CD8-positive, alpha-beta memory T cell (primary cell): ENCODE measurements at places on chromosomes 16 and 17.

DNA sequence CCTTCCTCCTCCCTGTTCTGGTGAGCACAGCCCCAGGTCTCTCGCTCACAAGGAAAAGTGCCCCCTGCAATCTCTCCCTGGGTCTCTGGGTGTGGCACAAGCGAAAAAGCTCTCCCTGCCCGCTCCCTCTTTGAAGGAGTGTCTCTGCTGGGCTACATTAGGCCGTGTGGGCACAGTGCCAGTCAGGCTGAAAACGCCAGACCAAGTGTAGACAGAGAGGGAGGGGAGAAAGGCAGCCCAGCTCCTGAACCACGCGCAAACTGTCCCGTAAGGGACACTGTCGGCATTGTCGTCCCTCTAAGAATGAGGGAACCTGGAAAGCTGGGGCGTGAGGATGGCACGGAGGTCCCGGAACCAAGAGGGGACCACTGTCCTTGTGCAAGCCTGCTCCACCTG, 3.9 kb downstream of the SMIM5 start:
- no peak for DNase-seq

- no peak for DNase-seq
Observed at GRCh38 chr17:65774787-65775186, 213.3 kb upstream of the AXIN2 start.

DNA sequence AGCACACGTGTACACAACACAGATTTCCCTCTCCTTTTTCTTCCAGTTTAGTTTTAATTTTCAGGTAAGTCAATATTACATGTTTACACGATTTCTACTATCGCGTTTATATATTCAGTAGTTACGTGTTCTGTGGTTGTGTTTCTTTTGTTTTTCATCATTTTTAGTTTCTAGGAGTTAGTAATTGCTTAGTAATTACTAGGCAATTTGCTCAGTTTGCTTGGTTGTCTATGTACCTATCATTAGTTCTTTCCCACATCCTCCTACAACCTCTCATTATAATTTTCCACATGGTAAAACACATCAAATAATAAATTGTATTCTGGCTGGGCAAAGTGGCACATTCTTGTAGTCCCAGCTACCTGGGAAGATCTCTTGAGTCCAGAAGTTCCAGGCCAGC, 24.6 kb upstream of the GUCY2D start:
- DNase-seq, result no peak

DNA sequence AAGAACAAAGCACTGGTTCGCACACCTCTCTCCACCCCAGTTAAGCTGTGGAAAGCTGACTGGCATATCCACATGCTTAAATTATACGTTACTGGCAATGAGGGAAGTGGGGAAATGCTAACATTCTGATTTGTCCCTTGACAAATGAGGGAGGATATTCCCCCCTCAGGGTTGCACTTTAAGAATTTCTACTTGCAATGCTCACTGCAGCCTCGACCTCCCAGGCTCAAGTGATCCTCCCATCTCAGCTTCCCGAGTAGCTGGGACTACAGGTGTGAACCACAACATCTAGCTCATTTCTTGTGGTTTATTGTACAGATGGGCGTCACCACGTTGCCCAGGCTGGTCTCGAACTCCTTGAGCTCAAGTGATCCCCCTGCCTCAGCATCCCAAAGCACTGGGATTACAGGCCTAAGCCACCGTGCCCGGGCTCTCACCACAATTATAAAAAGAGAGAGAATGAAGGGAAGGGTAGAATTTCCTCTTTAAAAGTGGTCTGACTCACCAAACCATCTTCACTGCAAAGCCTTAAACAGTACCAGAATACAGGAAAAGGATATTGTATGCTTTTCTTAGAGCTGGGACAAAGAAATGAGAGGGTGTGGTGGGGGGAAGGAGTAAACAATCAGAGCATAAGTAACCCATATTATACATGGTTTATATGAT, 38.9 kb downstream of the KANSL1 start:
- DNase-seq, result no peak

- DNase-seq, result no peak
Observed at GRCh38 chr17:41020336-41020735, 6.7 kb downstream of the KRTAP1-5 start.

DNA sequence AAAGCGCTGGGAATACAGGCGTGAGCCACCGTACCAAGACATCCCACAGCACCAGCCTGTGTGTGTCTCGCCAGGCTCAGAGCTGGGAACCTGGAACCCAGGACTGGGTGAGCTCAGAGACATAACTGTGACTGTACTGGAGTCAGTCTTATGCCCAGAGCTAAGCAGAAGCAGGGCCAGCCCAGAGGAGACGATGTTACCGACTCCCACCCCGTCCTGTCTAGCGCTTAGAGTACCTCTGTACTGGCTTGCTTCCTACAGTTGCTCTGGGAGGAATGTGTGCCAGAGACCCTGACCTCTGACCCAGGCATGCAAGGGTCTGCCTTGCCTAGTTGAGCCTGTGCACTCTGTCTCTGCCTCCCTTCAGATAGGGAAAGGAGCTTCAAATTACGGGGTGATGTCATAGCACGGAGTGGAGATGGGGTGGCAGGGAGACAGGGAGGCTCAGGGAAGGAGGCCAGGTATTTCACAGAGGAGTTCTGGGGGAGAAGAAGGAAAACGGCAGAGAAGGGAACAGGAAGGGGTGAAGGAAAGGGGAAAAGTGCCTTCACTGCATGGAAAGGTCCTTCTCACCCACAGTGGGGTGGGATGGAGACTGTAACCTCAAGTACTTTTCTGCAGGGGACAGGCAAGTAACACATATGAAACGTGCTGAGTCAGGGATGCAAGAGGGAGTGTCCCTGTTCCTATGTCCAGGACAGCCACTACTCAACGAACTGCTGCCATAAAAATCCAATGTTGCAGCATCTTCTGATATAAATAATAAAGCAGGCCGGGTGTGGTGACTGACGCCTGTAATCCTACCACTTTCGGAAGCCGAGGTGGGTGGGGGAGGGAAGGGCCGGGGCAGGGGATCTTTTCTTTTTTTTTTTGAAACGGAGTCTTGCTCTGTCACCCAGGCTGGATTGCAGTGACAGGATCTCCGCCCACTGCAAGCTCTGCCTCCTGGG, 5.8 kb upstream of the ARMC5 start:
- DNase-seq, result no peak

- DNase-seq, result no peak
Observed at GRCh38 chr17:56681561-56682266, 88.2 kb downstream of the NOG start.

- no peak for DNase-seq
Observed at GRCh38 chr17:79812353-79813258, 15.7 kb upstream of the CBX8 start.
